ENCODE measurements at places on chromosomes 12 and 14.

- no peak overlapping the region for H3K4me3 ChIP-seq
- no peak for DNase-seq
- H3K36me3 ChIP-seq: no peaks in the 10 kb centered on the region
- no peak overlapping the region for H3K27ac ChIP-seq
Observed at GRCh38 chr12:49975318-49975761, 2.6 kb downstream of the AQP6 start.

GRCh38 chr14:92254786-92255185, 68.2 kb upstream of the SLC24A4 start:
- H3K27ac ChIP-seq: no peak overlapping the region
- no peaks in the 10 kb centered on the region for H3K36me3 ChIP-seq
- H3K27me3 ChIP-seq: peaks cover 43% of the 10 kb centered on the region
- H3K4me3 ChIP-seq: peak overlapping the region; percentile 51

DNA sequence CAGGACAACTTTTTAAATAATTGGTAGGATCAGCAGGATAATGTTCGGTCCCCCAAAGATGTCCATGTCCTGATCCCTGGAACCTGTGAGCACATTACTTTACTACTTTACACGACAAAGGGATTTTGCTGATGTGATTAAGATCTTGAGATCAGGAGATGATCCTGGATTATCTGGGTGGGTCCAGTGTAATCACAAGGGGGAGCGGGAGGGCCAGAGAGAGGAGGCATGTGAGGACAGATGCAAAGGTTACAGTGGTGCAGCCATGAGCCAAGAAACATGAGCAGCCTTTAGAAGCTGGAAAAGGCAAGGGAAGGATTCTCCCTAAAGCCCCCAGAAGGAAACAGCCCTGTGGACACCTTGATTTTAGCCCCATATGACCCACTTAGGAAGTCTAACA, 33.1 kb downstream of the KCNK10 start:
- no peak for DNase-seq
- no peaks in the 10 kb centered on the region for H3K36me3 ChIP-seq
- H3K27me3 ChIP-seq: no peaks in the 10 kb centered on the region
- H3K27ac ChIP-seq: no peak overlapping the region

DNA sequence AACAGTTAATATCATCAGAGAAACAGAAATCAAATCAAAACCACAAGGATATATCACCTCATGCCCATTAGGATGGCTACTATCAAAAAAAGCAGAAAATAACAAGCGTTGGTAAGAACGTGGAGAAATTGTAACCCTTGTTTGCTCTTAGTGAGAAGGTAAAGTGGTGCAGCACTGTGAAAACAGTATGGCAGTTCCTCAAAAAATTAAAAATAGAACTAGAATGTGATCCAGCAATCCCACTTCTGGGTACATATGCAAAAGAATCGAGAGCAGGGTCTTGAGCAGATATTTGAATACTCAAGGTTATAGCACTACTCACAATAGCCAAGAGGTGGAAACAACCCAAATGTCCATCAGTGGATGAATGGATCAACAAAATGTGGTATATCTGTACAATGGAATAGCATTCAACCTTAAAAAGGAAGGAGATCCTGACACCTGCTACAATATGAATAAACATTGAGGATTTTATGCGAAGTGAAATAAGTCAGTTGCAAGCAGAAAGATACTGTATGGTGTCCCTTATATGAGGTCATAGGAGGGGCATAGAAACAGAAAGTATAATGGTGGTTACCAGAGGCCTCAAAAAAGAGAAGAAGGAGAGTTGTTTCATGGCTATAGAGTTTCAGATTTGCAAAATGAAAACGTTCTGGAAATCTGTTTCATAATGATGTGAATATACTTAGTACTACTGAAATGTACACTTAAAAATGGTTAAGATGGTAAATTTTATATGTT, 131.0 kb upstream of the EEA1 start:
- DNase-seq: no peak
- H3K4me1 ChIP-seq: peaks cover 11% of the 10 kb centered on the region
- H3K27me3 ChIP-seq: no peaks in the 10 kb centered on the region
- H3K36me3 ChIP-seq: no peaks in the 10 kb centered on the region
- no peak overlapping the region for H3K4me3 ChIP-seq

DNA sequence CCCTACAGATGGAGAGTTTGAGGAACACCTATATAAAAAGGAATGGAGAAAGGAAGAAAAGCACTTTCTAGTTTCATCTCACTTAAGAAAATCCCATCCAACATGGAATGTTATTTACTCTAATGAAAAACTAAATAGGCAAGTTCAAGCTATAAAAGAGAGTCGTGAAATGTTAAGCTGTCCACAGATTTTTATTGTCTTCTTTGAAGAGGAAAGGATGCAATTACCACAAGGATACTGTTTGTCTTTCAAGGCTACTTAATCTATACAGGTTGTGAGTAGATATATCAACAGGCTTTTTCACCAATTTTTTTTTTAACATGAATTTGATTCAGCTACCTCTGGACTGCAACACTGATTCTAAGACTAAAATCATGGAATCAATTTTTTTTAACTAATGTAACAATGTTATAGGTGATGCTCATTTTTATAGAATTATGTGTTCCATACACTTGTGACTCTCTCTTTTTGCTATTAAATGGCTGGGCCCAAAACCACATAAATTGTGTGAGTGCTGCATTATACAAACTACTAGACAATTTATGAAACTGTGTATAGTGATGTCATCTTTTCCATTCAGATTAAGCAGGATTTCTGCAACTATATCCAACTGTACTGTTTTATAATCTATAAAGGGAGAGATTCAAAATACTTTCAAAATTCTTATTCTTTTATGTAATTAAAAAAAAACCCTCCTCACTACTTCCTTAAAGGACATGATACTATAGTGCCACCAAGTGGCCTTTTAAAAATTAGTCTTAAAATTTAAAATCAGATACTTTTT, 26.8 kb upstream of the BMAL2 start:
- H3K4me3 ChIP-seq: no peak overlapping the region
- peaks cover 83% of the 10 kb centered on the region for H3K36me3 ChIP-seq
- no peak overlapping the region for H3K27ac ChIP-seq
- H3K4me1 ChIP-seq: no peaks in the 10 kb centered on the region
- DNase-seq: no peak

DNA sequence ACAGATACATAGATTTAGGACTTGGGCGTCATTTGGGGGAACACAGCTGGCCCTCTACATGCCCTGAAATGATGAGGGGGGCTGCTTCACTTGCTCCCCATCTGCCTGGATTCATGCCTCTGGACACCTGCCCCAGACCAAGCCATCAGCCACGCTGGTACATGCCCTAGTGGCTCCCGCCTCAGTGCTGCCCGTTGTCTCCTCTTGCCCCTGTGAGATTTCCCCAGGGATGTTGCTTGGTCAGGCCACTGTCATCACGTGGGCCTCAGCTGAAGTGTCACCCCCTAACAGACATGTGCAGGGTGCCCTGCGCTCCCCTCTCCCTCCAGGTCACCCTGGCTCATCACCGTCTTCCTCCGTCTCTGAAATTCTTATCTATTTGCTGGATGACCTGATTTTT, 157.5 kb downstream of the PIWIL1 start:
- no peak for DNase-seq
- H3K27me3 ChIP-seq: no peaks in the 10 kb centered on the region
- no peak overlapping the region for H3K4me3 ChIP-seq
- H3K36me3 ChIP-seq: no peaks in the 10 kb centered on the region
- no peak overlapping the region for H3K27ac ChIP-seq

DNA sequence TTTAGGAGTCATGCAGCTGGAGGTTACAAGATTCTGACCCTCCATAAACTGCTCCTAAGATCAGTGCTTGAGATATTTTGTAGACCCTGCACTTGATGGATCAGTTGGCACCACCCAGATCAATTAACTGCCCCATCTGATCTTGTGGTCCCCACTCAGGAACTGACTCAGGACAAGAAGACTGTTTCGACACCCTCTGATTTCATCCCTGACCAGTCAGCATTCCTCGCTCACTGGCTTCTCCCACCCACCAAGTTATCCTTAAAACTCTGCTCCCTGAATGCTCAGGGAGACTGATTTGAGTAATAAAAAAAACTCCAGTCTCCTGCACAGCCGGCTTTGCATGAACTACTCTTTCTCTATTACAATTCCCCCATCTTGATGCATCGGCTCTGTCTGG, 360.2 kb downstream of the GALC start:
- H3K27me3 ChIP-seq: no peaks in the 10 kb centered on the region
- no peaks in the 10 kb centered on the region for H3K36me3 ChIP-seq
- H3K27ac ChIP-seq: no peak overlapping the region
- no peak for DNase-seq
- H3K4me1 ChIP-seq: peaks cover 6% of the 10 kb centered on the region

GRCh38 chr14:29236848-29237247, 470.3 kb downstream of the FOXG1 start:
- no peak for DNase-seq
- peaks cover 56% of the 10 kb centered on the region for H3K27me3 ChIP-seq
- H3K36me3 ChIP-seq: no peaks in the 10 kb centered on the region
- H3K4me3 ChIP-seq: no peak overlapping the region
- peak overlapping the region; percentile 19 for H3K27ac ChIP-seq

- DNase-seq: no peak
- no peaks in the 10 kb centered on the region for H3K27me3 ChIP-seq
- H3K27ac ChIP-seq: no peak overlapping the region
- peaks cover 20% of the 10 kb centered on the region for H3K4me1 ChIP-seq
- no peak overlapping the region for H3K4me3 ChIP-seq
Observed at GRCh38 chr12:106193394-106194215, 54.2 kb downstream of the CKAP4 start.

- H3K27ac ChIP-seq: peak overlapping the region; percentile 85
- peaks cover 24% of the 10 kb centered on the region for H3K36me3 ChIP-seq
- H3K4me1 ChIP-seq: peaks cover 3% of the 10 kb centered on the region
- H3K4me3 ChIP-seq: peak overlapping the region; percentile 83
- no peak for DNase-seq
Observed at GRCh38 chr14:23301969-23302289, 730 bp downstream of the PPP1R3E start.

GRCh38 chr14:68952531-68953195, 26.4 kb downstream of the ACTN1 start:
- H3K27me3 ChIP-seq: no peaks in the 10 kb centered on the region
- DNase-seq: no peak
- H3K36me3 ChIP-seq: peaks cover 2% of the 10 kb centered on the region

GRCh38 chr12:22684140-22685118, 59.5 kb downstream of the ETNK1 start:
- no peak overlapping the region for H3K27ac ChIP-seq
- H3K4me1 ChIP-seq: no peaks in the 10 kb centered on the region
- DNase-seq: peak; percentile 27
- no peaks in the 10 kb centered on the region for H3K27me3 ChIP-seq

DNA sequence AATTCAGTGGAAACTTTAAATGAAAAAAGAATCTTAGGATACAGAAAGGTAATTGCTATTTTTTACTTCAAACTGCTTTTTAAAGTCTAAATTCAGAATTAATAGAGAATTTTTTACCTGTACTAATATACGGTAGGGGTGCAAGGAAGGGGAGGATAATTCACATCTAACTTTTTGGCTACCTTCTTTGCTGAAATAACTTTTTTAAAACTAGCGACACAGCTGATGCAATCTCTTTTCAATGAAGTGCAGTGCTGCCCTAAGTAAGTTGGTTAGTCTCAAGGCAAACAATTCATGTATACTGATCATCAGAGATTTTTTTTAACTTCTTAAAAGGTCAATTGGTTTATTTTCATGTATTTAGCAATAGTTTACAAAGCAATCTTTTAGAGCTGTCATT, 119.8 kb downstream of the NEDD1 start:
- H3K27ac ChIP-seq: no peak overlapping the region
- no peaks in the 10 kb centered on the region for H3K36me3 ChIP-seq
- no peak overlapping the region for H3K4me3 ChIP-seq
- DNase-seq: no peak
- no peaks in the 10 kb centered on the region for H3K27me3 ChIP-seq
- H3K4me1 ChIP-seq: no peaks in the 10 kb centered on the region

- H3K27ac ChIP-seq: no peak overlapping the region
- no peak overlapping the region for H3K4me3 ChIP-seq
- peaks cover 7% of the 10 kb centered on the region for H3K36me3 ChIP-seq
Observed at GRCh38 chr14:88189417-88190191, 133.5 kb downstream of the KCNK10 start.

DNA sequence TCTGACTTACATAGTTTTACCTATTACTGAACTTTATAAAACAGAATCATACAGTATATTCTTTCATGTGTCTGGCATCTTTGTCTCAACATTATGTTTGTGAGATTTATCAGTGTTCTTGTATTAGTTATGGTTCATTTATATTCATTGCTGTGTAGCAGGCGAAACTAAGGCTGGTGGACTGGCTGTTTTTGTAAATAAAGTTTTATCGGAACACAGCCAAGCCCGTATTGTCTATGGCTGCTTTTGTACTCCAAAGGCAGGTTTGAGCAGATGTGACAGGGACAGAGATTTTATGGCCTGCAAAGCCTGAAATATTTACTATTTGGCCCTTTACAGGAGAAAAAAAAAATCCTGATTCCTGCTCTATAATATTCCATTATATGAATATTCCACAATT, 405.8 kb upstream of the RGS6 start:
- no peak overlapping the region for H3K27ac ChIP-seq
- peaks cover 2% of the 10 kb centered on the region for H3K36me3 ChIP-seq
- no peaks in the 10 kb centered on the region for H3K27me3 ChIP-seq
- no peak overlapping the region for H3K4me3 ChIP-seq
- no peak for DNase-seq

GRCh38 chr14:63852271-63852816, 460 bp upstream of the SYNE2 start:
- no peak overlapping the region for H3K27ac ChIP-seq
- no peaks in the 10 kb centered on the region for H3K36me3 ChIP-seq
- peak overlapping the region; percentile 55 for H3K4me3 ChIP-seq
- no peaks in the 10 kb centered on the region for H3K27me3 ChIP-seq
- no peak for DNase-seq

DNA sequence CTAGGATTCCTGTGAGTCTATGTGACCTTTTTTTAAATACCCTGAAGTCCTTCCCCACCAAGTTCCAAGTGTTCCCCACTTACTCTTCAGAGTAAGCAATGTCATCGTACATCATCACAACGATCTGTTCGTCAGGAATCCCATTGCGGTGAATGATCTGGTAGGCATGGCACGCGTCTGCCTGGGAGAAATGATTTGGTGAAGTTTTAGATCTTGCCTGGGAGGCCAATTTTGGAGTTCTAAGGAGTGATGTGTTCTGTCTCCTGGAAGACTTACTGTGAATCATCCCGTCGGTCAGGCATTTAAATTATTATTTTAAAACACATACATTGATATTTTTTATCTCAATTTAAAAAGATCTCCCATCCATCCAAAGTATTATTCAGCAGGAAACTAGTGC, 29.8 kb downstream of the LGMN start:
- H3K36me3 ChIP-seq: peaks cover 2% of the 10 kb centered on the region
- H3K27me3 ChIP-seq: no peaks in the 10 kb centered on the region
- H3K27ac ChIP-seq: no peak overlapping the region
- no peak overlapping the region for H3K4me3 ChIP-seq
